ENCODE measurements at places on chromosomes 1 and 21. TPM values are rescaled to one million over a fixed set of nuclear protein-coding genes. Genes with fewer than 3 reads are reported as not detected.

TSPAN1 gene
- total RNA-seq: 0.64 TPM

HES3 gene
- total RNA-seq: not detected

PGLYRP3 gene
- total RNA-seq: not detected

TENT5C gene
- 0.76 TPM for total RNA-seq

NTRK1 gene
- 0.10 TPM for total RNA-seq

AGMAT gene
- total RNA-seq: not detected

DCST1 gene
- not detected for total RNA-seq

CFHR1 gene
- 0.39 TPM for total RNA-seq

LCE6A gene
- total RNA-seq: not detected

TMEM82 gene
- not detected for total RNA-seq

GABRD gene
- 2.1 TPM for total RNA-seq

CRTC2 gene
- total RNA-seq: 7.0 TPM

IQCC gene
- 2.6 TPM for total RNA-seq

C1orf94 gene
- total RNA-seq: not detected

BTG3 gene
- 48.9 TPM for total RNA-seq

SPATA46 gene
- not detected for total RNA-seq

TMEM81 gene
- 0.99 TPM for total RNA-seq

ZBTB8A gene
- 6.6 TPM for total RNA-seq

PODN gene
- 0.10 TPM for total RNA-seq

RPS6KC1 gene
- 16.6 TPM for total RNA-seq

OR2G6 gene
- total RNA-seq: not detected

SLC2A5 gene
- total RNA-seq: 1.7 TPM

CASQ1 gene
- not detected for total RNA-seq

YIPF1 gene
- total RNA-seq: 45.0 TPM

DNAJC6 gene
- 9.4 TPM for total RNA-seq

KRTAP19-1 gene
- not detected for total RNA-seq

DCDC2B gene
- not detected for total RNA-seq

FCGR1A gene
- total RNA-seq: not detected

C1orf21 gene
- 28.1 TPM for total RNA-seq

LRRIQ3 gene
- 1.5 TPM for total RNA-seq

RGS16 gene
- total RNA-seq: not detected

DTL gene
- 34.5 TPM for total RNA-seq

SPRR1A gene
- total RNA-seq: not detected

PSMA5 gene
- total RNA-seq: 154 TPM
